CD4-positive, alpha-beta T cell (primary cell): ENCODE measurements at places on chromosomes 11 and 22. TPM values are rescaled to one million over a fixed set of nuclear protein-coding genes. Genes with fewer than 3 reads are reported as not detected.
A peak's percentile ranks its signal among the peaks of the same experiment; 100 is the strongest.

TEX54 gene
- 0.59 TPM for total RNA-seq

OLFML1 gene
- total RNA-seq = not detected

DNA sequence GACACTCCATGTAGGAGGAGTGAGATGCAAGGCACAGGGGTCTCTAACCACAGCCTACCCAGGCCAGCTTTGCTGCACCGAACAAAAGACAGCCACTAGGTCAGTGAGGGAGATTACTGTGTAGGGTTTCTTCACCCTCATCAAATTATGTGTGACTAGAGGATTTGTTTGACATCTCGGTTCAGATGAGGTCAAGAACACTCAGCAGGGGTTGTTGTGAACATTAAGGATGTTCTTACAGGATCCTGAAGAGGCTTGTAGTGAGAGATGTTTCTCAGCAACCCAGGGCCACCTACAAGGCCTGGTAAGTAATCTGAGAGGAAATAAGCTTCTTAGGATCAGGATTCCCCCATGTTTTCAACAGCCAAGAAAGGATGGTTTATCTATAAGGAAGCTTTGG lies 202.1 kb downstream of the NXPE2 start:
- DNase-seq = no peak

DNA sequence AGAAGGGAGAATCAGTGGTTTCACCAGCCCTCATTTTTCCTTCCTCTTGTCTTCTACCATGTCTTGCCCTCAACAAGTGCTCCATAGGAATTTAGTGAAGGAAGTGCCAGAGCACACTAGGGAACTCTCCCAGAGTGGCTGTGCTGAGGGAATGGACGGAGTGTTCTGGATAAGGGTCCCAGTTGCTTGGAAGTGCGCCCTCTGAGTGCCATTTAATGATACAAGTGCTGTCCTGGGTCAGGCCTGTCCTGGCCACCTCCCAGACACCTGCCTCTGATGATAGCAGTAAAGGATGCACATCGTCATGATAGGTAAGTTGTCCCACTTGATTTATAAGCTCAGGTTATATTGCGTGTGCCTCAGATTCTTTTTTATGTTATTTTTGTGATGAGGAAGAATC lies 5.1 kb downstream of the PANX1 start:
- DNase-seq = no peak

- no peak for DNase-seq
These were observed 19.5 kb upstream of the TAB1 start for GRCh38 chr22:39379756-39380730.

- DNase-seq = no peak
These were observed 16.5 kb downstream of the CCND1 start for GRCh38 chr11:69657456-69657910.

GRCh38 chr11:75472081-75472732 lies 39.2 kb upstream of the KLHL35 start:
- DNase-seq = no peak

DNA sequence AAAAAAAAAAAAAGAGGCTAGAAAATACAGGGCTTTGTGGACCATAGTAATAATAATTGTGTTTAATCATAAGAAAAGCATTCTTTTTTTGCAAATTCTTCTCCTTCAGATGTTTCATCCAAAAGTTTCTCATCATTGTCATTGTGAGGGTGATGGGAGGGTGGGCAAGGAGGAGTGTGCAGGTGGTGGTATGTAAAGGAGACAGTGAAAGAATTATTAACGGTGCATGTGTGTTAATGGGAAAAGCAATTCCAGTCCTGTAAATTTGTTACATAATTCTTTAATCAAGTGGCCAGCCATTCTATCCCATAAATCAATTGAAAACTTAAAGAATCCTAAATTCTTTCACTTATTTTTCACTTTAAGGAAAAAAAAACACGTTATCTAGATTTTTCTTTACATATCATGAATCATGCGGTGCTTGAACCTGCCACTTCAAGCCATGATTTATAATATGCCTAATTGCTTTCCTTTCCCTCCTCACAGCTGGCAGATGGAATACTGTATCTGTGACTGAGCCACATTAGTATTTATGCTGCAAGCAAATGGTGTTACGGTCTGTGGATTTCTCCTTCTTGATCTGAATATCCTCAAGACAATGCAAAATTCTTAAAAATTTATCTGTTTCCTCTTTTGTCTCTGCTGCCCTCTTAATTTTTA lies 318.5 kb downstream of the JRKL start:
- no peak for DNase-seq

NOX4 gene
- not detected for total RNA-seq

DNA sequence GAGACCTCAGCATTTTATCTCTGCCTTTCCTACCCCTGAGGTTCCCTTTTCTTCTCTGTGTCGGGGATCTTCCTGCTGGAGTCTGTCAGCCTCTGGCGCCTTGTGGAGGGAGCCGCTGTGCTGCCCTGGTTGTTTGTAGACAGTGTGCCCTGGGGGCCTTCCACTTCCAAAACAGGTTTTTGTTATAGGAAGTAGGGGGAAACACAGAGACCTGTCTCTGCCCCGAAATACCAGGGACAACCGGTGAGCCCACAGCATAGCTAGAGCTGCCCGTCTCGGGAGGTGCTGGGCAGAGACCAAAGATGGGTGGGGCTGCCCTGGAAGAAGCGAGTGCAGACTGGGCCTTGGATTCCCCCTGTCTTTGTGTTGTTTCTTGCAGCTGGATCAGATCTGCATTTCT lies 8.0 kb downstream of the NCAPH2 start:
- no peak for DNase-seq

TSSK2 gene
- not detected for total RNA-seq

DNA sequence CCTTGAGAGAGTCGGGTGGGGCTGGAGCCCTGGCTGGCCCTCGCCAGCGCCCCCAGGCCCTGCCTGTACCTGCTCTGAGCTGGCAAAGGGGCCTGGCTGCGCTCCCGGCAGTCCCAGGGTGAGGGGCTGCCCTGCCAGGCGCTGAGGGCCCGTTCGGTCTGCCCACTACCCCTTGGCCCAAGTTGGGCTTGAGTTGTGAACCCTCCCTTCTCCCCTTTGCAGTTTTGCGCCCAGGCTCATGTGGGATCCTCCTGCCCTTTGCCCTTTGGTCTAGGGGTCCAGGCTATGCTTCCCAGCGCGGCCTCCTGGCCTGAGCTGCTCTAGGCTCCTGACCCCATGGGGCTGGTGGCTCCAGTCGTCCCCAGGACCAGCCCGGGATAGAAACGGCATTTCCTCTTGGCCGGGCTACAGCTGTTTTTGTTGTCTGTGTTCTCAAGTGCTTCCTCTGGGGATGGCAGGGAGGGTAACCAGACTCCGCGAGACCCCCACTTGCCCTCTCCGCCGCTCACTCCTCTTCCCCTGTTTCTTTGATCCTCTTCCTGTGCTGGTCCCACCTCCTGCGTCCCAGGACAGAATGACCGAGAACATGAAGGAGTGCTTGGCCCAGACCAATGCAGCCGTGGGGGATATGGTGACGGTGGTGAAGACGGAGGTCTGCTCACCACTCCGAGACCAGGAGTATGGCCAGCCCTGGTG lies 34.9 kb downstream of the PRDM11 start:
- DNase-seq = no peak

TRIM29 gene
- total RNA-seq = not detected

OVOL1 gene
- 0.20 TPM for total RNA-seq

DNA sequence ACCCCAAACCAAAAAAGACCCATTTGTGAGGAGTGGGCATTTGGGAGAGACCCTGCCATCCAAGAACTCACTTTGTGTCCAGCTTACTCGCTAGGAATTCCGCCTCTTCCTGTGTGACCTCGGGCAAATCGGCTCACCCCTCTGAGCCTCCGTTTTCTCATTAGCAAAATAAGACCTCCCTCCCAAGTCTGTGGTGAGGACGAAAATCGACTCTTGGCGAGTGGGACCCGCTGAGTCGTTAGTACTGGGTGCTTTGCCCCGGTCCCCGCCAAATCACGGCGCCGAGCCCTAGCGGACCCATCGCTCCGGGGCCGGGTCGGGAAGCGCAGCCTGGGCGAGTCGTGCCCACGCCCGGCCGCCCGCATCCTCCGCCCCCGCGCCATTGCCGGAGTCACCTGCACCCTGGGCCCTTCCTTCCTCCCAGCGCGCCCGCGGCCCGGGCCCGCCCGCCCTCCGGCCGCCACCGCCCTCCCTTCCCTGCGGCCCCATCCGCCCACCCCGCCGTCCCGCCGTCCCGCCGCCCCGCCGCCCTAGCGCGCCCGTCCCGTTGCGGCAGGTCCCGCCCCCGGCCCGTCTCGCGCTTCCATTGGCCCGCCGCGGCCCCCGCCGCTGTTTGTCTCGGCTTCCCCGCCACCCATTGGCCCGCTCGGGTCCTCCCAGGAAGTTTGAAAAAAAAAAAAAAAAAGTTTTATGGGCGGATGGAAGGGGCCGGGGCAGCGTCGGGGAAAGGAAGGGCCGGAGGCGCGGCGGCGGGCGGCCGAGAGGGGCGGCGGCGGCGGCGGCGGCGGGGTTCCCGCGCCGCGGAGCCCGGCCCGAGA lies 48.9 kb downstream of the TRIOBP start:
- DNase-seq = peak; percentile 75

ZNF280B gene
- total RNA-seq = 1.0 TPM

OR5B21 gene
- not detected for total RNA-seq

GRCh38 chr11:64004590-64004984 lies 18.3 kb downstream of the OTUB1 start:
- no peak for DNase-seq

DNA sequence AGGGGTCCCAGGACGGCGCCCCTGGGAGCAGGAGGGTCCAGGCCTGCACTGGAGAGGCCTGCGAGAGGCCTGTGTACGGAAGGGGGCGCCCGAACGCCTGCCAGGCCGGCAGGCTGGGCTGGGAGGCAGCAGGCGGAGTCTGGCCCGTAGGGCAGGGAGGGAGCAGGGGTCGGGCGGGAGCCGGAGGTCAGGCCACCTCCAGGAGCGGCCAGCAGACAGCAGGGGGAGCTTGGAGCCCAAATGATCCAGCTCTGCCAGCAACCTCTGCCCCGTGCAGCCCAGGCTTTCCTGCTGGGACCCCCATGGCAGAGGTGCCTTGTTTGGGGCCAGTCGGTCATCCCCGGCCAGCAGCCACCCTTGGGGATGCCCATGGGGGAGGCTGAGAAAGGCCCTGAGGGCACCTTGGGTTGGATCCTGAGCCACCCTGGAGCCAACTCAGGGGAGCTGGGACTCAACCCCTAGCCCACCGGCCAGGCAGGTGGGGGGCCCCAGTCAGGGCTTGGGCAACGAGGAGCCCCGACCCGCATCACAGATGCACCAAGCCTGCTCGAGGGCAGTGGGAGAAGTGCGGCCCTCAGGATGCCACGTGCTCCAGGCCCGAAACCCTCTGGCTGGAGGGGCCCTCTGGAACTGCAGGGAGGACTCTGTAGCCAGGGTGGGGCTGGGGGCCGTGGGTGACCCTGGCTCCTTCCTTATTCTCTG lies 9.6 kb upstream of the SYT8 start:
- DNase-seq = no peak

DNA sequence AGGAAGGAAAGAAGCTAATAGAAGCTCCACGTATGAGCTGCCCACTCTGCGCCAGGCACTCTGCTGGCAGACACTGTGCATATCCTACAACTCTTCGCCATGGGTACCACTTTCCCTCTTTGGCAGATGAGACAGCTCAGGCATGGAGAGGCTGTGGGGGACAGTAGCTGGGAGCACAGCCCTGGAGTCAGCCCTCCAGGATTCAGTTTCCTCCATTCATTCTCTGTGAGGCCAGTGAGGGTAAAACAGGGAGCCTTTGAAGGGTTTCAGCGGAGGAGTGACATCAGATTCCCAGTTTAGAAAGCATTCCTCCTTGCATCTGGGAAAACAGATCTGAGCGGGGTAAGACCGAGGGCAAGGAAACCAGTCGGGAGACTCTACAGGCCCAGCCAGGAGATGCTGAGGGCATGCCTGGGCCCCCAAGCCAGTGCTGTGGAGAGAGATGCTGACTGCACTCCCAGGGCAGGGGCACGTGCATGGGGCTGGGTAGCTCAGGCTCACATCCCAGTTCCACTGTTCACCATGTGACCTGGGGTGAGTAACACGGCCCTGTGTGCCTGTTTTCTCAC lies 58.3 kb upstream of the EMID1 start:
- no peak for DNase-seq

DNA sequence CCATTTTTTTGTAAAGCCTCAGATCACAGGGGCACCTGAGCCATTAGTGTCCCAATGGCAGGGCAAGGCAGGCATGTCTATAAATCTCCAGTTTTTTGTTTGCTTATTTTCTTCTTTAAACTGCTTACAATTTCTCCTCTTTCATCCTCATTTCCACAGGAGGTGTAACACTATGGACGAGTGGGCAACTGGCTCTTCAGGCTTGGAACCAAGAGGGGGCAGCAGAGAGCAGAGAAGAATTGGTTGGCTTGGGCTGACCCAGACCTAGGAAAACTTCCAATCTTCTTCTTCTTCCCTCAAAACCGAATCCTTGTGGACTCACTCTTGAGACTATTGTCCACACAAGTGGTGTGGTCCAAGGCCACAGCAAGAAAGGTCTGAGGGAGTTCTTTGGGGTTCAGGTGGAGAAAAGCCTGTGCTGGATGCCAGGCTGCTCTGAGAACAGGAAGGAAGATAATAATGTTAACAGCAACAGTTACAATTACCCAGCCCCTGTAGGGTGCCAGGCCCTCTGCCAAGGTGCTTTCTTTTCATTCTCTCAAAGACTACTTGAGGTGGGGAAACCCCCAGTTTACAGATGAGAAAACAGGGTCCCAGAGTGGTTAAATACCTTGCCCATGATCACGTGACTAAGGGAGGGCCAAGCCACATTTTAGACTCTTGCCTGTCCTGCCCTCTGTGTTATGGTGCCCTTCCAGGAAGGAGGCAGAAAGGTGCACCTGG lies 70.7 kb upstream of the E2F8 start:
- no peak for DNase-seq

DNA sequence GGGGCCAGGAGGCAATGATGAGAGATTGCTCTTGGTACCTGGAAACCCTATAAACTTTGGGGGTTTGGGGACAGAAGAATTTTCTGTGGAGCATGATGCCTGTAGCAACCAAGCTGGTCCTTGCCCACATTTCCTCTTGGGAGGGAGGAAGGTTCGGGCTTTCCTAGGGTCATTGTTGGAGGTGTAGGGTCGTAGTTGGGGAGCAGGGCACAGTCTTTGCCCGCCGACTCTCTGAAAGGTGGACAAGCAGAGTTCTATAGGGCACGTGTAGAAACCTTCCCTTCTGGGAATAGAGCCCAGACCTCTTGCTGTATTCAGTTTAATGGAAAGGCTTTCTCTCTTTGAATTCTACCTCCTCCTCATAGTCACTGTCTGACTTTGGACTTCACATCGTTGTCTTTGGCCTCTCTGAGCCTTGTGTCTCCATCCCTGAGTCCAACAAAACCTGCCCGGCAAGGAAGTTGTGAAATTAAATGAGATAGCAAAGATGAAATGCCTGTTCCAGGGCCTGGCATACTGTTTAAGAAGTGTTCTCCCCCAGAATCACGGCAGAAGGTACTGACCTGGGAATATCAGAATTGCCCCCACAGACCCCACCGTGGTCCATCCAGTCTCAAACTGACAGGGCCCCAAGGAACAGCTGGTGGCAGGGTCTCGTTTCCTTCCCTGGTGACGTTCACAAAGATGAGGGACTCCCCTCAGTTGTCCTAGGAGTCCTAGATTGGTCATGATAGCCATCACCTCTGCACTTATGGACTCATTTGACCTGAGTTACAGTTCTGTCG lies 1.6 kb downstream of the PRDM11 start:
- DNase-seq = no peak

- no peak for DNase-seq
These were observed 11.6 kb downstream of the SLC3A2 start for GRCh38 chr11:62892077-62892922.
